ENCODE measurements at places on chromosomes 4 and X.
A peak's percentile ranks its signal among the peaks of the same experiment; 100 is the strongest.

- DNase-seq: no peak
Observed at GRCh38 chr4:77671051-77671450, 65.4 kb downstream of the CXCL13 start.

DNA sequence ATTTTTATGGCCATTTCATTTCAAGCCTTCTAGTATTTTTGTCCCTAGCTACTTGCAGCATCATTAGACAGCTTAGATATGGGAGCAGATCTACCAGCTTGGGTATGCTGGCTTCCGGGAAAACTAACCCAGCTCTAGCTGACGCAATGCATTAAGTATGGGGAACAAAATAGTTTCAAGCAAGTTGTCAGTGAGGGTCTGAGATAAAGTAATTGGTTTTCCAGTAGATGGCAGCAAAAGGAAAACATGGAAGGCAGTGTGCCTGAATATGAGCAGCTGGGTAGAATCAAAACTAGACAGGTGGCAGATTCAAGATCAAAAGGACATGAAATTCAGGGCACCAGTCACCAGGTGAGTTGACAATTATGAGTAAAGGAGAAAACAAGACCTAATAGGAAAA lies 340.9 kb upstream of the CTSO start:
- no peak for DNase-seq

DNA sequence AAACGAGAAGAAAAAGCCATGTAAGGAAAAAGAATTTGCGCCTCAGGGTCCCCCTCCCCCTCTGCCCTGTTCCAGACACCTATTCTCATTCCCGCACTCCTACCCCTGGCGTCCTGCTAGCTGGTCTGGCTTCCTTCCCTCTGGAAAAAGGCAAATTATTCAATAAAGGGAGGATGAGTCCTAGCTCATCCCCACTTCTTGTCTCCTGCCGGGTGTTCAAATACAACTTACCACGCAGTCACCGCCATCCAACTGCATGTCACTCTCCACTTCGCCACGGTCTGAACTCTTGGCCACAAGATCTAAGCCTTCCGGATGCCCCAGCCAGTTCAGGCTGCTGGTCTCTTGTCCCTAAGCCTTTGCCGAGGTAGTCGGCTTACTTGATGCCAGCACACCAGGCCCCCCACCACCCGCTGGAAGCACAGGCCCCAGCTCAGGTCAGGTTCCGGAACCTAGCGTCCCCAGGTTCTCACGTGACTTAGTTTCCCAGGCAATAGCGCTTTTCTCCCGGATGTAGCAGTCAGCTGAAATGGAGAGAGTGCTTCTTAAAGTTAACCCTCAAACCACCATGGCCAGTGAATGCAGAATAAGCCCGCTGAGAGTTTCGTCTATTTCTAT lies 209.6 kb upstream of the SPIN4 start:
- DNase-seq: peak; percentile 80

DNA sequence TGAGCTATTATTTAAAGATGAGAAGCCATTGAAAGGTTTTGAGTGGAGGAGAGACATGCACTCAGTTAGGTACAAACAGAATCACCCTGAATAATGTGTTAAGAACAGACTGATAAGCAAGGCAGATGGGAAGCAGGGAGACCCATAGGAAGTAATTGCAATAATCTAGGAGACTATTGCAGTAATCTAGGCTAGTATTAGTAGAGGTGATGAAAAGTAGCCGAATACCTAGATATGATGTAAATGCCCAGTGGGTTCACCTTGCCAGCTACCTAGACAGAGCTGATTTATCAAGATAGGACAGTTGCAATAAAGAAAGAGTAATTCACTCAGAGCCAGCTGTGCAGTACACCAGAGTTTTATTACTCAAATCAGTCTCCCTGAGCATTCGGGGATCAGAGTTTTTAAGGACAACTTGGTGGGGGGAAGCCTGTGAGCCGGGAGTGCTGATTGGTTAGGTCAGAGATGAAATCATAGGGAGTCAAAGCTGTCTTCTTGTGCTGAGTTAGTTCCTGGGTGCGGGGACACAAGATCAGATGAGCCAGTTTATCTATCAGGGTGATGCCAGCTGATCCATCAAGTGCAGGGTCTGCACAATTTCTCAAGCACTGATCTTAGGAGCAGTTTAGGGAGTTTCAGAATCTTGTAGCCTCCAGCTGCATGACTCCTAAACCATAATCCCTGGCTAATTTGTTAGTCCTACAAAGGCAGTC lies 427.5 kb downstream of the RPA4 start:
- DNase-seq: no peak

- DNase-seq: no peak
Observed at GRCh38 chr4:151727365-151727764, 33.4 kb downstream of the GATB start.

GRCh38 chr4:173652283-173652931 lies 122.4 kb upstream of the HAND2 start:
- no peak for DNase-seq

DNA sequence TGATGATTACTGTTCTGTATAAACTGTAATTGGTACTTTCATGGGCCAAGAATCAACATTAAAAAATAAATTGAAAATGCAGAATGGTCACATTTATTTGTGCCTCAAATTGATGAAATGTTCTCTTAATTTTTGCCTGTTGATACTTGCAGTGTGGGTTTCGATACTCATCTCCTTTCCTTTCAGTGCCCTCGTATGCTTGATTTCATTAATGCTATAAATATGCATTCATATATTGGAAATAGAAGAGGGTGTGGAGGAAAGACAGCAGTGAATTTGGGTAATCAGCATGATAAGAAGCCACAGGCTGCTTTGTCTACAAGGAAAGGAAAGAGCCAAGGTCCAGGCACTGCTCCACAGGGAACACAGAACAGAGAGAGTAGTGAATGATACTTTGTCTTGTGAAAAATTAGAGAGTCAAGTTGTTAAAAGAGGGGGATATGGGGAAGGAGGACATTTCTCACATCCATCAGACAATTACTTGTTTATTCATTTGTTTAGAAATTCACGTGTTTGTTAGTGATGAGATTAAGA lies 1.0 kb upstream of the DDX60 start:
- no peak for DNase-seq

DNA sequence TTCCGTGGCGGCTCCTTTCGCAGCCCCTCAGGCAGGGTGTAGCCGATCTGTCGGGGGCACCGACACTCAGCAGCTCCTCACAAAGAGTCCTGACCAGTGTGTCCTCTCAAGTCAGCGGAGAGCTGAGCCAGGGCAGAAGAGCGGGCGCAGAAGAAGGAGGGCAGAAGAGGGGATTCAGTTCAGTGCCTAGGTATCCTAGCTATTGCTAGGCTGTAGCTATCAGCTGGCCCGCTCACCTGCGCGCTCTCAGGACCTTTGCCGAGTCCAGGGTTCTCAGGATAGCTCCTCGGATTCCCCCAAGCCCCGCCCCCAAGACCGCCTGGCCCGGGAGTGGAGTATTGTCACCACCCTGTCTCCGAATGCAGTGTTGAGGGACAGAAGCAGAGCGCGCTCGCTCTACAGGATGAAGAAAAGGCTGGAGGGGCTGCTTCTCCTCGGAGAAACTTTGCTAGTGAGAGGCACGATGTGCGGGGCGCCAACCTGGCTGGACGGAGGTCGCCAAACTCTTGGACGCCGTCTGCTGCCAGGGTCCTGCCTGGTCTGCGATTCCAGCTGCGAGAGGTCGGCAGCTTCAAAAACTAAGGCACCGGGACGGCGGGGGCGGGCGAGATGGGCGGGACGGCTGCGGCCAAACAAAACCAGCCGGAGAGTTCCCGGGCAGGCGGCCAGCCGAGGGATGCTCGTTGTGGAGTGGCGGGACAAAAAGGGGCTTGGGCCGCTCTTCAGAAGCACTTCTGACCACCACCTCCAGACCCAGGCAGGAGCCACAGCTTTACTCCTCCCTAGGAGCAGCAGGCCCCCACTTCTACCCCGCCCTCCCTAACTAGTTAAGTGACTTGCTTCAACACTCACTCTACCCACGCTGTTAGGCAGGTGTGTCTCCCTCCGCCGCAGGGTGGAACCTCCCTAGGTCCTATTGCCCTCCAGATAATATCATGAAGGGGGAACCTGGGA lies at the start of gene XKRX:
TSS of gene XKRX (minus strand) at position 258 of the 954 bp plus-strand sequence. CDS start 613 bp downstream, outside the sequence.
- DNase-seq: no peak

GRCh38 chr4:117971403-117971802 lies 62.9 kb upstream of the NDST3 start:
- no peak for DNase-seq

GRCh38 chrX:36431819-36432218 lies 512.3 kb downstream of the CFAP47 start:
- DNase-seq: no peak

- DNase-seq: no peak
Observed at GRCh38 chrX:48580662-48581061, 6.4 kb downstream of the RBM3 start.

DNA sequence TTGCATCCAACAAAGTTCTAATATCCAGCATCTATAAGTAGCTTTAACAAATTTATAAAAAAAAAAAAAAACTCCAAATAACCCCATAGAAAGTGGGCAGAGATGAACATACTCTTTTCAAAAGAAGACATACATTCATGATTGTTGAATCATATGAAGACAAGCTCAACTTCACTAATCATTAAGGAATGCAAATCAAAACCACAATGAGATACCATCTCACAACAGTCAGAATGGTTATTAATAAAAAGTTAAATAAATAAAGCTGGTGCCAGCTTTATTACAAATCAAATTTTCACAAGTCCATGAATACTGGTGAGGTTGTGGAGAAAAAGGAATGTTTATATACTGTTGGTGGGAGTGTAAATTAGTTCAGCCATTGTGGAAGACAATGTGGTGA lies 592.0 kb downstream of the IQCM start:
- DNase-seq: no peak

GRCh38 chr4:153507310-153508073 lies 41.3 kb downstream of the TMEM131L start:
- no peak for DNase-seq

DNA sequence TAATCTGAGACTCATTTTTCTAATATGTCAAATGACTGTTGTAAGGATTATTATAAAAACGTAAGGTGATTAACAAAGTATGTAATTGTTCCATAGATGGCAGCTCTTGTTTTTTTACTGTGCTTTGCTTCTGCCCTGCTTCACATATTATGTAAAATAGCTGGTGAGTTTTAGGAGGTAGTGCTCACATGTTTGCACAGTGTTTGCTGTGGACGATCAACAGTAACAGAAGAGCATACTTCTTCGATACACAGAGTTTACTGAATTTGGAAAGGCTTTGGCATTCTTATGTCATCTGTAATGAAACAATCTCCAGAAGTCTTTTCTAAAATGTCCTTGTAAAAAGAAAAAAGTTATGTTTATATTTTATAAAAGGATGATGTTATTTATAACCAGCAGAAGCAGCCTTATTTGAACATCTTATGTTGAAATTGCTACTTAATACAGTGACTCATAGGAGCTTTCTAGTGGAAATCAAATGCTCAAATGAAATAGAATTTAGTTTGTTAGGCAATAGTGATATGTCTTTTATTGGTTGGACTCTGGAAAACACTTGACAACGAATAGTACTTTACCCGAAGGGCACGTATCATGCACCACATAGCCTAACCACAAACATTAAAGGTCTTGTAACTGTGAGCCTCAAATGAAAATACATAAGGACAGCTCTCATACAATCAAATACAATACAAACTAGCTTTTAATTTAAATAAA lies 1.9 kb upstream of the MTTP start:
- no peak for DNase-seq

All from posterior vena cava (tissue), 2 donors.